Neural progenitor cell (in vitro differentiated cells): ENCODE measurements at places on chromosomes 16 and 17. TPM values are rescaled to one million over a fixed set of nuclear protein-coding genes. Genes with fewer than 3 reads are reported as not detected.

- DNase-seq: peak; percentile 55
- no peak overlapping the region for H3K27ac ChIP-seq
- peaks cover 34% of the 10 kb centered on the region for H3K4me1 ChIP-seq
- peak overlapping the region; percentile 98 for H3K4me3 ChIP-seq
These were observed 1.2 kb upstream of the GLIS2 start for GRCh38 chr16:4314532-4315185.

TP53TG3 gene
- total RNA-seq: not detected in 2 replicates

GRCh38 chr17:47423406-47424295, 99.9 kb downstream of the EFCAB13 start:
- H3K27ac ChIP-seq: no peak overlapping the region
- no peaks in the 10 kb centered on the region for H3K36me3 ChIP-seq
- H3K4me1 ChIP-seq: no peaks in the 10 kb centered on the region
- peak; percentile 50 for DNase-seq
- peak overlapping the region; percentile 58 for H3K4me3 ChIP-seq
- H3K27me3 ChIP-seq: peaks cover 41% of the 10 kb centered on the region

- no peak for DNase-seq
- no peaks in the 10 kb centered on the region for H3K27me3 ChIP-seq
- peaks cover 23% of the 10 kb centered on the region for H3K4me1 ChIP-seq
These were observed 3.1 kb upstream of the ADCY7 start for GRCh38 chr16:50263060-50263909.

- H3K36me3 ChIP-seq: no peaks in the 10 kb centered on the region
- no peaks in the 10 kb centered on the region for H3K27me3 ChIP-seq
- no peak overlapping the region for H3K27ac ChIP-seq
- DNase-seq: no peak
These were observed 63.2 kb downstream of the IQCK start for GRCh38 chr16:19781226-19781625.

DNA sequence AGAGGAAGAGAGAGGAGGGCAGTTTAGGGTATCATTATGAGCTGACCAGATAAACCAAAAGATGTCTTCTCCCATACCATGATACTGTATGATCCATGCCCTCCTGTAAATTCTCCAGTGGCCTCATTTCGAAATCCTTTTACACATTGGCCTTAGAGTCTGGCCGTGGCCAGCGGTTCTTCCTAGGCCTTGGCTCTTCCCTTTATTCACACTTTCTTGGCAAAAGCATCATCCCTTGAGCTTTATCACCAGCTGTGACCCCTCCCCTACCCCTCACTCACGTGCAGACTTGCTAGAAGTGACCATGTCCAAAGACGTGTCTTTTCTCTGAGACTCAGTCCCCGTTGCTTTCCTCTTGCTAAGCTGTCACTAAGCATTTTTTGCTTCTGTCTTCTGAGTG, 22.8 kb downstream of the KATNIP start:
- no peak for DNase-seq
- H3K4me3 ChIP-seq: no peak overlapping the region
- H3K27me3 ChIP-seq: no peaks in the 10 kb centered on the region
- H3K36me3 ChIP-seq: no peaks in the 10 kb centered on the region
- no peak overlapping the region for H3K27ac ChIP-seq
- H3K4me1 ChIP-seq: peaks cover 14% of the 10 kb centered on the region

DNA sequence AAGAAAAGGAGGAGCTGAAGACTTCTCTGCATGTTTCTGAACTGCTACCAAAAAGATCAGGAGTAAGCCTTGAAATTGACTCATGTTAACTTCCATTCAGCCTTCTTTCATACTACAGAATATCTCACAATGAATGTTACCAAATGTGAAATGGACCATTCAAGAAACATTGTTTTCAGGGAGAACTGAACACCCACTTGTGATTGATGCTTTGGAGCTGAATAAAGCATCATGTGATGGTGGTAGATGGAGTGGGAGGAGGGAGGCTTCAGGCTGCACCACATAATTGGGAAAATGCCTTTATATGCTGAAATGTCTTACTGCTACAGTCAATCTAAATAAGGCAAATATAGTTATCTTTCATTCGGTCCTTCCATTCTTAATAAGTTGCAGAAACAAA, 127.8 kb downstream of the CDH8 start:
- H3K27ac ChIP-seq: no peak overlapping the region
- no peaks in the 10 kb centered on the region for H3K36me3 ChIP-seq
- H3K4me3 ChIP-seq: no peak overlapping the region
- DNase-seq: no peak

DNA sequence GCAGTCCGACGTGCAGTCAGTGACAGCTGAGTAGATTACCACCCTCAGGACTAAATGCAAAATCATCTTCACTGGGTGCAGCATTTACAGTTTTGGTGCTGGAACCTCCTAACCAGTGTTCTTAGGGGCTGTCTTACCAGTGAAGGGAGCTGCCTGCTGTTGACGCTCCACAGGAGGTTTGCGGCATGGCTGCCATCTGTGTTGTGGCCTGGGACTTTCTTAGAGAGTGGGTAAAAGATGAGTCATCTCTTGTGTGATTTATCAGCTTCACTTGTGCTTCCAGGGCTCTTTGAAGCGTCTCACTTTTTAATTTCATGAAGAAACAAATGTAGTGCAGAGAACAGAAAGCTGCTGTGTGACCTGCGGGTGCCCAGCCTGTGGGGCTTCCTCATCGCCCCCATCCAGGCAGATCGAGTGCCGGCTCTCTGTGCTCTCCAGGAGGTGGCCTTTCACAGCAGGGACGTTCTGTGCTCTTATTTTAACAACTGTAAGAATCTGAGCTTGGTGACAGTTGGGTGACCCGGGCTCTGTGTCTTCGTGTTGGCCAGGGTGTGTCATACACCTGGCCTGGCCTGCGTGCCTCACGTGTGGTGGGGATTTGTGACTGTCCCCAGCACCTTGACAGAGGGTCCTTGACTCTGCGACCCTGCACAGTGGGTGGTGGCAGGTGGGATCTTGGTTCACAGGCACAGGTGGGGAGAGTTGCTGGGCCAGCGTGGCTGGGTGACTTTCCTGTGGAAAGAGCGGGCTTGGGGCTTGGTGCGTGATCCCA, 24.3 kb upstream of the ZNF750 start:
- H3K27ac ChIP-seq: no peak overlapping the region
- H3K4me1 ChIP-seq: peaks cover 28% of the 10 kb centered on the region
- DNase-seq: no peak
- no peak overlapping the region for H3K4me3 ChIP-seq
- H3K27me3 ChIP-seq: no peaks in the 10 kb centered on the region

OSBPL7 gene
- total RNA-seq: 5.1 and 10.8 TPM in 2 replicates

DNA sequence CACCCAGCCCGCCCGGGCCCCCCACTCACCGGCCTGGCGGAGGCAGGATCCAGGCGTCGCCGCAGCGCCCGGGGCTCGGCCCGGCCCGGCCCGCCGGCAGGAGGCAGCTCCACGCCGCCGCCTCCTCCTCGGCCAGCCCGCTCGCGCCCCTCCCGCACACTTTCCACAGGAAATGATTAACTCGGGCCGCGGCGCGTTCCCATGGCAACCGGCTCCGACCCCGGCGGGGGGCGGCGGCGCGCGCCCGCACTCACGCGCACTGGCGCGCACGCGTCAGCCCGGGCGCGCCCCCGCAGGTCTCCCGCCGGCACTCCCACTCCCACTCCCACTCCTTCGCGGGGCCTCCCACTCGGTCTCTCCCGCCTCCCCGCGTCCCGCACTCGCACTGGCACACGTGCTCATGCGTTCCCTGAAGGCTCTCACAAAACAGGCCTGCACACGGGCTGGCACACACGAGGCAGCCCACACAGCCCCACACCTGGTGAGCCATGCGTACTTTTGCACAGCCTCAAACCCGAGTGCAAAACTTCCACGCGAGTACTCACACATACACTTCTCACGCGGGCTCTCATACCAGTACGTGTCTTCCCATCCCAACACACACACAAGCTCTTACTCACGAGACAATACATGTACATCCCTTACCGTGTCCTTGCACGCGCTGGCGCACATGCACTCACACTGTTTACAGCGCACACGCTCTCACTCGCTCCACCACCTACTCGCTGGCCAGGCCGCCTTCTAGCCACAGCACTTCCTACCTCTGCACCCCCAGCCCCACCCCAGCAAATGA, at the start of gene KIFC3:
Gene KIFC3, minus strand, starts transcription at position 151 of the 793 bp plus-strand sequence. CDS start 4,248 bp downstream, outside the sequence.
- peak within 1 kb of the TSS; percentile 71 for H3K4me3 ChIP-seq
- H3K4me1 ChIP-seq: peaks cover 24% of the 10 kb centered on the region
- peaks cover 51% of the 10 kb centered on the region for H3K27me3 ChIP-seq
- peak; percentile 79 for DNase-seq
- no peaks in the 10 kb centered on the region for H3K36me3 ChIP-seq

SLC35G6 gene
- not detected in 2 replicates for total RNA-seq

DNA sequence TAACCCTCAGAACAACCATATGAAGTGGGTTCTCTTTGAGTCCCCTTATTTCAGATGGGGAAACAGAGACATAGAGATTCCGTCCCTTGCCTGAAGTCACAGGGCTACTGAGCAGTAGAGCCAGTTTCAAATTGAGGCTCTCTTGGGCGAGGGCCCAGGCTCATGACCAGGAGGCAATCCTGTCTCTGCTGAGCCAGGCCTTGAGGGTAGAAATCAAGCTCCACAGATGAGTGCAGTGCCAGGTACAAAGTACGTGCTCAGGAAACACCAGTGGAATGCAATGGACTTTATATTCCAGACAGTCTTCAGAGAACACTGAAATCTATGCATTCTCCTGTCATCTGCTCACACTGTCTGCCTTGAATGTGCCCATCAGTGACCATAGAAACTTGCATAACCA, 291.7 kb upstream of the MAF start:
- no peak overlapping the region for H3K4me3 ChIP-seq
- no peak overlapping the region for H3K27ac ChIP-seq
- no peaks in the 10 kb centered on the region for H3K27me3 ChIP-seq
- no peaks in the 10 kb centered on the region for H3K36me3 ChIP-seq

KRT34 gene
- total RNA-seq: not detected in 2 replicates

DNA sequence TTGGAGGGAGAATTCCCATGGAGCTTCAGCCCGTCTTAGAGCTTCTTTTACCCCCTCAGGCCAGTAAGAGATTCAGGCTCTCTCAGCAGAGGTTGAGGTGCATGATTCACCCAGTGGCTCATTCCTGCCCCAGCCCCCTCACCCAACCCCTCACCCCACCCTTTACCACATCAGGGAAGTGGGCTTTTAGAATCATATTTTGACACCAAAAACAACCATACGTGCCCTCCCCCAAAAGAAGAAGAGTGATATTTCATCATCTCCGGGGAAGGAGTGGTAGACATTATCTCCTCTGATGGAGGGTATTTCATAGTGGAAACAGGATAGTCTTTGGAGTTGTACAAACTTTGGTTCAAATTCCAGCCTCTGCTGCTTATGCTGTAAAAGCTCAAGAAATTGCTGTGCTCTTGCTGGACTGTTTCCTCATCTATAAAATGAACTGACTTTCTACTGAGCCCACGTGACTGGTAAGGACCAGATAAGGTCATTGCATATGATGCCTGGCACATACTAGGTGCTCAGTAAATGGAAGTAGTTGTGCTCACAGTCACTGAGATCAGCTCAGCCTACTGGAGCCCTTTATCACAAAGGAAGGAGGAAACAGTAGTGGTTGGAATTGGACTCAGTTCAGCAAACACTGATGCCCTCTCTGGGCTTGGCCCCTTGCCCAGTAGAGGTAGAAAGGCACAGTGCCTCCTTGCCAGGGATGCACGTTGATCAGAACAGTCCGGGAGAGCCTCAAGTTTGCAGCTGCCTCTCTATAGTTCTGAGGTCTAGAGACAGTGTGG, 18.3 kb upstream of the CCL5 start:
- DNase-seq: no peak
- H3K27ac ChIP-seq: no peak overlapping the region
- H3K27me3 ChIP-seq: no peaks in the 10 kb centered on the region
- H3K4me1 ChIP-seq: no peaks in the 10 kb centered on the region

TOP2A gene
- total RNA-seq: 566 and 968 TPM in 2 replicates

DNA sequence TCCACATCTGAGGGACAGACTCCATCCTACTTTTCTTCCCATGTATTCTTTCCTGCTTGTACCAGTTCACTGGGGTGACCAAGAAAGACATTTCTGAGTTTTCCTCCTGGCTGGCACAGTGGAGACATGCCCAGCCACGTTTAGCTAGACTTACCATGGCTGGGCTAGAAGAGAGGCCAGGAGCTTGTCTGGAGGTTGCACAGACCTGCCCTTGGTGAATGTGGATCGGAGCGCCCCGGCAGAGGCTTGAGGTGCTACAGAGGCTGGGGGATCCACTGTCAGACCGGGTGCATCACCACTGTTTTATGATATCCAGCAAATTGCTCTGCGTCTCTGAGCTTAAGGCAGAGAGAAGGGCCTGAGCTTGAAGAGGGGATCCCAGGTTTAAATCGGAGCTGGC, 3.5 kb downstream of the IL4R start:
- no peak overlapping the region for H3K27ac ChIP-seq
- no peak for DNase-seq

- no peak for DNase-seq
- no peak overlapping the region for H3K27ac ChIP-seq
- no peak overlapping the region for H3K4me3 ChIP-seq
- H3K36me3 ChIP-seq: no peaks in the 10 kb centered on the region
- no peaks in the 10 kb centered on the region for H3K27me3 ChIP-seq
- H3K4me1 ChIP-seq: no peaks in the 10 kb centered on the region
These were observed 83.5 kb upstream of the IRX5 start for GRCh38 chr16:54847207-54847606.

CCL3 gene
- total RNA-seq: not detected in 2 replicates

DNA sequence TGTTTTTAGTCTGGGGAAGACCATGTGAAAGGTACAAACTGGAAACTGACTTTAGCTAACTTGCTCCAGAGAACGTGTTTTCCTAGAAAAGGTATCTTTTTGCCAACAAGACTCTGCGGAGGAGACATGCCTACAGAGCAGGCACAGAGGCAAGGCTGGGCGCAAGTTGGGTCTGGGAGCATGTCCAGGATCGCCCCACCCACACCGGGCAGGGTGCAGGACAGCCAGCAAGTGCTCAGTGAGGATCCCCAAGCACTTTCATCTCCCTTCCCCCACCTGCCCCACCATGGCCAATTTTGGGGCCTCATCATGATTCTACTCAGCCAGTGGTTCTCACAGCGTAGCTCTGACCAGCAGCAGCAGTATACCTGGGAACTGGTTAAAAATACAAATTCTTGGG, 18.2 kb upstream of the ROGDI start:
- no peak overlapping the region for H3K27ac ChIP-seq
- no peaks in the 10 kb centered on the region for H3K27me3 ChIP-seq
- H3K4me3 ChIP-seq: no peak overlapping the region
- peaks cover 5% of the 10 kb centered on the region for H3K4me1 ChIP-seq

- no peak for DNase-seq
- no peak overlapping the region for H3K27ac ChIP-seq
- H3K27me3 ChIP-seq: no peaks in the 10 kb centered on the region
- H3K4me3 ChIP-seq: no peak overlapping the region
- peaks cover 7% of the 10 kb centered on the region for H3K4me1 ChIP-seq
- H3K36me3 ChIP-seq: no peaks in the 10 kb centered on the region
These were observed 151.6 kb downstream of the SOCS1 start for GRCh38 chr16:11104168-11105037.

DNA sequence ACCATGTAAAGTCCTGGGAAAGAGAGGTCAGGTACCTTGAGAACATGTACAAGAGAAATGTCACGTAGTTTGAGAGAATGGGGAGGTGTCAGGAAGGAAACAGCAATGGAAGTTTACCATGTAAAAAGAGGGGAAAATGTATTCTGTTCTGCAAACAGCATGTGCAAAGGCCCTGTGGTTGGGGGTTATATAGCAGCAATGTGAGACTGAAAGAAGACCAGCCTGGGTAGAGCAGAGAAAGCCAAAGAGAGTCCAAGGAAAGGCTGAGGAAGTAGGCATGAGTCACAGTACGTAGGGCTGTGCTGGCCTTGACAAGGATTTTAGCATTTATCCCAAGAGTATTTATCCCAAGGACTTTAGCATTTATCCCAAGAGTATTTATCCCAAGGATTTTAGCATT, 141.3 kb upstream of the CACNG3 start:
- H3K27ac ChIP-seq: no peak overlapping the region
- H3K4me3 ChIP-seq: no peak overlapping the region
- no peak for DNase-seq
- H3K4me1 ChIP-seq: peaks cover 4% of the 10 kb centered on the region

GRCh38 chr17:82812601-82813000, 27.2 kb downstream of the ZNF750 start:
- no peak overlapping the region for H3K4me3 ChIP-seq
- H3K27ac ChIP-seq: no peak overlapping the region
- DNase-seq: no peak
- H3K36me3 ChIP-seq: no peaks in the 10 kb centered on the region
